NCI-H345 (cell line): ENCODE measurements at places on chromosomes 5 and 9.

GRCh38 chr5:42718591-42718990 lies 38.0 kb upstream of the CCDC152 start:
- no peak for DNase-seq

DNA sequence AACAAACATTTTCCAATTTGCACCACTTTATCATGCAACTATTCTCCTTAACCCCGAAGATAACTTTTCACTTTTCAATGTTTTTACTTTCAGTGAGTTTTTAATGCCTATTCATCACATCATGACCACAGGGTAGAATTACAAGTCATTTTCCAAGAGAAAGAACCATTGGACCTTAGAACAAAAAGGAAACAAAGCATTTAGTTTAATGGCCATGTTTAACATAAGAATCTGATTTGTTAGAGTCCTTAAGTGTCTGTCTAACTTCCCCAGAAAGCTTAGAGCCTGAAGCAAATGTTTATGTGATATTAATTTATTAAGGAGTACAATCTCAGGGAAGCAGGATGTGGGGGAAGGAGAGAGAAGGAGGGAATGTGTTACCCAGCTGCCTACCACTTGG lies 325.8 kb upstream of the RIOK2 start:
- no peak for DNase-seq

DNA sequence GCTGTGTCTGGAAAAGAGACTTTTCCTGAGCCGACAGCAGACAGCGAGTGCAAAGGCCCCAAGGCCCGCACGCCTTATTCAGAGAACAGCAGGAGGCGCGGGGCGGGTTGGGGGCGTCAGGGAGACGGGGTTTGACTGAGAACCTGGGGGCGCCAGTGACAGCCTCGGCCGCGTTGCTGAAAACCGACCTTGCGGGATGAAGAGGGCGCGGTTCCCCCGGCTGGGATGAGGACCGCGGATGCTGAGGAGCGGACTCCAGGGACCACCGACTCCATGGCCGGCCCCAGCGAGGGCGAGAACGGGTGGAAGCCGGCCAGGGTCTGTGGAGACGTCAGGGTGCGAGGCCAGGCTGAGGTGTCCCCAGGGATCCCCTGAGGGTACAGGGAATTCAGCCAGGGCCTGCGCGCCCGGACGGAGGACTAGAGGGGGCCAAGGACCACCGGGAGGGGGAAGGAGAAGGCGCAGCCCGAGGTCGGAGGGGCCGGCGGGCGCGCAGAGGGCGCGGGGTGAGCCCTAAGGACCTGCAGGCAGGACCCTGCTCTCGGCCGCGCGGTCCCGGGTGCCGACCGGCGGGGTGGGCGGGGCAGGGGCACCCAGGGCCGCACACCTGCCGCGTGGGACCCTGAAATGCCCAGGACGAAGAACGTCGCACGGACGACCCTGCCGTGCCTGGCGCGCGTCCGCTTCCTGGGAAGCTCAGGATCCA lies 837 bp upstream of the AHRR start:
- DNase-seq = no peak

- no peak for DNase-seq
Measured at GRCh38 chr9:100485196-100485595, 12.2 kb downstream of the TMEFF1 start.

DNA sequence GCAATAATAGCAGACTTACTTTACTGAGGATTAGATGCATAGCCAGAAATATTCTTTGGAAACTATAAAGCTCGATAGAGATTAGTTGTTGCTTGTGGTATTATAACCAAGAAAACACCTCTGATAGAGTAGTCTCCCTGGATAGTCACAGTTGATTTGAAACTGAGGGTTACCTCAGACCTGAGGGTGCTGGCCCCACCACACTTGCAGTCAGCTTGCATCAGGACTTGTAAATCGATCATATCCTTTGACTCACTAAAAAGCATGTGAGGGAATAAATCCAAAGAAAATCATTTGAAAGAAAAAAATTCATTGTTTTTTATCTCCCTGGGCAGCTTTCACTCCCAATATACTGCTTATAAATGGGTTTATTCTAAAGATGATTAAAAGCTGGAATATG lies 39.4 kb downstream of the GALNT12 start:
- DNase-seq = no peak

DNA sequence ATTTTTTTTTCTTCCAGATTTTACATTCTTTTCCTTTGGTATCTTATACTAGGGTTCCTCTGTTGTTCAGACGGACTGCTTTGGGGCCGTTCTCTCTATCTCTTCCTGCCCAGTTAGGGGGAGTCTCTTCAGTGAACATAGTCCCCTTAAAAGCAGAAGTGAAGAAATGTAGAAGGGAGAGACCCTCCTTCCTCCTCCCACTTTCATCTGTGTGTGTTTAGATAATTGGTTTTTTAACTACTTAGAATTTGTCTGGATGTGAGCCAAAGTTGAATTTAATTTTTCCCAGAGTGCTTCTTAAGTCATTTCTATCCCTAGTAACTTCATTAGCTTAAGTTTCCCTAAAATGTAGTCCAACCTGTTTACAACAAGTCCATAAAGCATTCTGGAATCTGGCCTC lies 167.5 kb downstream of the HACD4 start:
- no peak for DNase-seq

- no peak for DNase-seq
Measured at GRCh38 chr5:178586396-178586795, 3.8 kb downstream of the COL23A1 start.

- peak; percentile 1 for DNase-seq
Measured at GRCh38 chr9:72203205-72203803, 54.1 kb downstream of the GDA start.

GRCh38 chr5:155285706-155286105 lies 272.2 kb downstream of the KIF4B start:
- no peak for DNase-seq

DNA sequence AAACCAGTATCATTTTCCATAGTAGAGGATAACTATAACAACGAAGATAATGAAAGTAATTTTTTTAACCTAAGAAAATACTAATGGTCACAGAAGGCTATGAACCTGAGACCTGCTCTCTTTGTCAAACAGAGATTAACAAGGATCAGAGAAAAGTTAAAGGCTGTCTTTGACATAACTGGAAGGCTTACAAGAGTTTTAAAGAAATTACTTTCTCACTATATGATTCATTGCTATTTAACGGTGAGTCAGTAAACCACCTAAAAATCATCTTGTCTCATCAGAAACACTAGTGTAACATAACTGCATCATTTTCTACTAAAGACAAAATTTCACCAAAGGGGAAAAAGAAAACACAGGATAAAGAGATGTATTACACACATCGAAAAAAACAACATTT lies 19.3 kb downstream of the MLANA start:
- DNase-seq = no peak

DNA sequence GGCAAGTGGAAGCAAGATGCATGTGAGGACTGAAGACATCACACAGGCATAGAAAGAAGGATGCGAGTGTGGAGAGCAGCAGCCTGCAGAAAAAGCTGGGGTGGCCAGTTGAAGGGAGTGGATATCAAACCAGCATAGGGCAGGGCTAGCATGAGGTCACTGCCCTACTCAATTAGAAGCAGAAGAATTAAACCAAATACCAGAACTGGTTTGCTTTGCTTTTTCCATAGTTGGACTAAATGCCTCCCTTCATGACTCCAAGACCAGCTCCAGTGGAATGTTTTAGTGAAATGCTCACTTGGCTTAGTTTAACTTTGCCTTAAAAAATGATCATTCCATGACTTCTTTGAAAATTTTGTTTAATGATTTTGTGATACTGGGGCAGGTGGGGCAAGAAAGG lies 45.8 kb downstream of the TMEM167A start:
- no peak for DNase-seq

- peak; percentile 19 for DNase-seq
Measured at GRCh38 chr9:122463828-122464632, 13.7 kb downstream of the OR1J1 start.

GRCh38 chr9:120522032-120522431 lies 57.9 kb downstream of the CDK5RAP2 start:
- no peak for DNase-seq

DNA sequence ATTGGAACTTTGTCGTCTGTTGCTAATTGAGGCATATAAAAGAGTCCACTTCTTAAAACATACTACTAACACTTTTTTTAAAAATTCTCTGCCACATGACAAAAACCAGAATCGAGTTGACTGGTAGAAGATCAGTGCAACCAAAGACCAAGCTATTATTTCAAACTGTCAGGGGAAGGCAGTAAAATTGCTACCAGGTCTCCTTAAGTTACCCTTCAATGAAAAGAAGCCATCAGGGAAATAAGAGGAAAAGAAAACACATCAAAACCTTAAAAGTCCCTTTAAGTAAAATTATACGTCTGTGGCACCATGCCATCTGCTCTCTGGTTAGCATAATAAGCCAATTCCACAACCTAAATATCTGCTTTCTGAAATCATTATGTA lies 9.6 kb downstream of the ZNF608 start:
- no peak for DNase-seq

GRCh38 chr9:108844856-108845255 lies 10.9 kb downstream of the ACTL7B start:
- peak; percentile 66 for DNase-seq

DNA sequence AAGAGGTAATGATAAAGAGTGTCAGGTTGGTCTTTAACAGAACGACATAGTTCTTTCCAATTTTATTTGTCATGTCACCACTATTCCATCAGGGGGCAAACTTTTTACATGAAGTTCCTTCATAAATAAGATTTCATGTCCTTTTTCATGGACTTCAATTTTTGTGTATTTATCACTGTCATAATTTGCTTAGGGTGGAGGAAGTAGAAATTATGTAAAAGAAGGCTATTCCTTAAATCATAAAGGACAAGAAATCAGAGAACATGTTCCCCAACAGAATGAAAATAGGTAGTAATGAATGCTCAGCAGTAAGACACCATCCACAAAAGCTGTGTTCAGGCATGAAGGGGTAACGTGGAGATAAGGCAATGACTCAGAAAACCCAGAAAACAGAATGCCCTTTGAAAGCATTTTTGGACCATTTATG lies 72.7 kb downstream of the ZFAND5 start:
- DNase-seq = no peak

DNA sequence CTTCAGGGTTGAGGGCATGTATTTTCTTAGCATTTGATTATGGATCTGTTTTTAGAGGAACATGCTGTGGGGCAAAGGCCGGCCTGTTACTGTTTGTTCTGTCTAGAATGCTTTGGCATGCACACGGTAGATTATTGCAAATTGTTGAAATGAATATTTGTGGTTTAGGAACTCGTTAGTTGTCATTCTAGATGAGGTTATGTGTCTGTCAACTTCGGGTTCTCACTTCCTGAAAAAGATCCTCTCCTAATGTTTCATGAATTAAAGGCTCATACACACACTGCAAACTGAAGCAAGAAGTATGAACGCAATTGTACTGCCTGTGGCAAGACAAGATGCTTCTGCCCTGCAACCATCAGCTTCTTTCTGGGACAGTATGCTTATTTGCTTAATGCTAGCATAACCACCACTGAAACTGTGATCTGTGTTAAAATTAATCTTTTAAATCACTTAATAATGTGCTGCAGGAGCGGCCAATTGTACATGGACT lies 99.6 kb downstream of the BASP1 start:
- no peak for DNase-seq

- no peak for DNase-seq
Measured at GRCh38 chr9:8278048-8278447, 478.5 kb upstream of the DMAC1 start.

DNA sequence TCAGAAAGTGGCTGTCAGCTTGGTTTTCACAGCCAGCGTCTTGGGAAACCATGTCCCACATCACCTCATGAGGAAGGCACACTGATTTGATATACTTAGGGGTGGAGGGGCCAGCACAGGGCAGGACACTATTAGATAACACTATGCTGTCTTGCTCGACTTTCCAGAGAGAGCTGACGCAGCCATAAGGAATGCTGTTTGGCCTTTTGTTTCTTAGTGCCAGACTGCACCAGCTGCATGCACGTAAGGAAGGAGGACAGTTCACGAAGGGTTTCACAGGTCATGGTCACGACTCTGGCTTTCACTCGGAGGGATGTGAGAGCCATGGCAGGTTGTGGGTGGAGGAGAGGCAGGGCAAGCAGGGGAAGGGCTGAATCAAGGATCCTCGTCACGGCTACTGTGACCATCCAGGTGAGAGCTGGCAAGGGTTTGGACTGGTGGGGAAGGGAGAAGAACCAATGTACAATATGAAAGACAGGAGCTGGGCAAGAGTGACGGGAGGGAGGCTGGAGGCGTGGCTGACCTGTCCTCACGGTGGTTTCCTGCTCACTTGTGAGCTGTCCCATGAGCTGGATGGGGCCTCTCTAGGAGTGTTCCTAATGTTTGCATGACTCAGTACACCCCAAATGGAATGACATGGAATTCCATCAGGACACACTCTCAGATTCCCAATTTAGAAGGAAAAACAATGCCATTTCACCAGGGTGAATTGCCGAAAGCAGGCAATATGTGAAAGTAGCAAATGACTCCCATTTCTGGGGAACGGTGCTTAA lies 61.7 kb downstream of the OTULIN start:
- DNase-seq = no peak

- no peak for DNase-seq
Measured at GRCh38 chr9:27511771-27512170, 12.3 kb upstream of the IFNK start.

DNA sequence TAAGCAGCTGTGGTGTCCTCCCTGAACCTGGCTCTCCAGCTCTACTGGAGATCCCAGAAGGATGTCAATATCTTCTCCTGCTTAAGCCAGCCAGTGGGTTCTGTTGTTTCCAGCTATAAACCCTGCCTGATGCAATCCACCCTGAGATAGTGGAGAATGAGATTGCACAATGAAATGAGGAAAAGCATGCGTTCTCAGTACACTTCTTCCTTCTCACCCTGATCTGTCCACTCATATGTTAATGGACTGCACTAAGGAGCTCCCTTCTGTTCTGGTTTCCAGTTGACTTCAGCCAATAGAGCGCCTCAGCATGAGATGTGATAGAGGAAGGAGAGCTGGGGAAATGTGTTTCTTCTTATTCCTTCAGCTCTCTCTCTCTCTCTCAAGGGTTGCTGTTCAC lies 40.0 kb upstream of the CDH6 start:
- no peak for DNase-seq
